ENCODE measurements at places on chromosomes 2 and 18.

DNA sequence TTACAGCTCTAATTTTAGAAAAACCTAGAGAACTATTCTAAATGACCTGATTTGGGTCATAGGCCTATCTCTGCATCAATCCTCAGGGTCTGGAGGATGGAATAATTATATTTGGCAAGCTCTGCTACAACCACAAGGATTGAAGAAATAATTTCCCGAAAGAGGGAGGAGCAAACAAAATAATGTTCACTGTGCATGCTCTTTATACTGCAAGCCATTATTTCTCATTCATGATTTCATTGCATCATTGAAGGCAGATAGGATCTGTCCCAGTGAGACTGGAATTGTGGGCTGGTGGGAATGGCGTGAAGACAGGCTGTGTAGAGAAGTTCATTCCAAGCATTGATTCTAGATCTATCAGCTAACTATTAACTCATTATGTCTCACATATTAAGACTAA is 12.7 kb upstream of the MAPRE2 start:
- no peak for DNase-seq

- DNase-seq: no peak
These were observed 16.6 kb downstream of the METTL4 start for GRCh38 chr18:2554696-2555095.

DNA sequence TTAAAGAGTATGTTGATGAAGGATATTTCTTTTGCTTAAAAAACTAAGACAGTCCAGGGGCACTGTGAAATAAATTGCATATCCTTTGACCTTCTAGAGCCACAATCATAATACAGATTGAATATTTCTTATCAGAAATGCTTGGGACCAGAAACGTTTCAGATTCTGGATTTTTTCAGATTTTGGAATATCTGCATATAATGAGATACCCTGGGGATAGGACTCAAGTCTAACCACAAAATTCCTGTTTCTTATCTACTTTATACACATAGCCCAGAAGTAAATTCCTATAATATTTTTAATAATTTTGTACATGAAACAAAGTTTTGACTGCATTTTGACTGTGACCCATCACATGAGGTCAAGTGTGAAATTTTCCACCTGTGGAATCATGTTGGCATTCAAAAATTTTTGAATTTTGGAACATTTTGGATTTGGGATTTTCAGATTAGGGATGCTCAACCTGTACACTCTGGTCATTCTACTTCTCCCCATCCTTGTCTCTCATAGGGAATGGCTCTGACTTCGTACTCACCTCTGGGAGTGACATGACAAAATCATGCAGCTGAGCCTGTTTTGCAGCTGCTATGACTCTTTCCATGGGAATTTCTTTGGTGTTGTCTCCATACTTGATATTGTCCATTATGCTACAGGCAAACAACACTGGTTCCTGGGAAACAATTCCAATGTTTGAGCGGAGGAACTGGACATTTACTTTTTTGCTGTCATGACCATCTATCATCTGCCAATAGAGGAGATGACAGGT is 25.7 kb downstream of the G6PC2 start:
- no peak for DNase-seq

DNA sequence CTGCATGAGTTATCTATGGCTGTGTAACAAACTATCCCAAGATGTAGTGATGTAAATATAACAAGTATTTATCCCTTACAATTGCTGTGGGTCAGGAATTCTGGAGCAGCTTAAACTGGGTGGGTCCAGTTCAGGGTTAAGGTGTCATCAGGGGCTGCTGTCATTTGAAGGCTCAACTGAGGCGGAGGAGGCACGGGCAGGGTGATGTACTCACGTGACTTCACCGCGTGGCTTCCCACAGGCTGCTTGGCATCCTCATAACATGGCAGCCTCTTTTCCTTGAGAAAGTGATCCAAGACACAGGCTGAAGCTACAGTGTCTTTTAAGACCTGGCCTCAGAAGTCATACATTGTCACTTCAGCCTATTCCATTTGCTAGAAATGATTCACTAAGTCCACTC is 125.8 kb downstream of the PTGR3 start:
- DNase-seq: no peak

DNA sequence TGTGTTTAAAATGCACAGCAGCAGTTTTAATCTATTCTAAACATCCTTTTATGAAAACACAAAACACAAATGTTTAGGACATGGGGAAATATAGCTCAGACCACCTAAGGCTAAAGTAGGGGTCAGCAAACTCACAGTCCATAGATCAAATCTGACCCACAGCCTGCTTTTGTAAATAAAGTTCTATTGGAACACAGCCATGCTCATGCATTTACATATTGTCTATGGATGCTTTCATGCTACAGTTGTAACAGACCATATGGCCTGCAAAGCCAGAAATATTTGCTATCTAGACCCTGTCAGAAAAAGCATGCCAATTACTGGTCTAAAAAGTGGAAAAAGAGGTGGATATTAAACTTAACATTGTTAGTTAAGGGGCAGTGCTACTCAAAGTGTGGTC is 1105.4 kb upstream of the KLHL29 start:
- DNase-seq: no peak

DNA sequence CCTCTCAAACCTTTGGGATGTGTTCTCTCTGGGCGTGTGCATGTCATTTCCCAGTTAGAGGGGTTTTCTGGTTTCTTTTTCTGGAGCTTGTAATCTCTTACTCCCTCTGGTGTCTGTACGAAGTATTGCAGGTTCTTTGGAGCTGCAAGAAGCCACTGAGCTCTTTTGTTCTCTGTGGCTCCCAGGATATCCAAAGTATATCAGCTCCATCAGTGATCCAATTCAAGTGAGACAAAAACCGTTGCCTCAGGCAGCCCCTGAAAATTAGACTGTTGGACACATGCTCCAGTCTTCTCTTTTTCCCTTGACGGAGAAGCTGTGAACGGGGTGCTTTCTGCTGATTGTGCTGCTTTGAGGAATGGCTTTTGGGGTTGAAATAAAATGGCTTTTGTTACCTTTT is 59.0 kb upstream of the LDLRAD4 start:
- DNase-seq: no peak

DNA sequence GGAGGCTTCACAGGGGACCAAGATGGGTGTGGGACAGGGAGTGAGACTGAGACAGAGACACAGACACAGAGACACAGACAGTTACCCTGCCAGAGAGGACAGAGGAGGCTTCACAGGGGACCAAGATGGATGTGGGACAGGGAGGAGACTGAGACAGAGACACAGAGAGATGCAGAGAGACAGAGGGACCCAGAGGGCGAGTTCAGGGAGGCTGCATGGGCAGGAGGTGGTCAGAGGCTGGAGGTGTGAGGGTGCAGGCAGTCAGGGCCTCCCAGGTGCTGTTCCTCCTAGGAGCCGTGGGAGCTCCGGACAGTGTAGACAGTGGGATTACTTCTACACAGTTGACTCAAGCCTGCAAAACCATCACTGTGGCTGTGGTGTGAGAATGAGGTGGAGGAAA is 206.2 kb upstream of the PXDN start:
- DNase-seq: no peak

All from SW 1271 (cell line).